ENCODE measurements at places on chromosomes 1 and 21.

DNA sequence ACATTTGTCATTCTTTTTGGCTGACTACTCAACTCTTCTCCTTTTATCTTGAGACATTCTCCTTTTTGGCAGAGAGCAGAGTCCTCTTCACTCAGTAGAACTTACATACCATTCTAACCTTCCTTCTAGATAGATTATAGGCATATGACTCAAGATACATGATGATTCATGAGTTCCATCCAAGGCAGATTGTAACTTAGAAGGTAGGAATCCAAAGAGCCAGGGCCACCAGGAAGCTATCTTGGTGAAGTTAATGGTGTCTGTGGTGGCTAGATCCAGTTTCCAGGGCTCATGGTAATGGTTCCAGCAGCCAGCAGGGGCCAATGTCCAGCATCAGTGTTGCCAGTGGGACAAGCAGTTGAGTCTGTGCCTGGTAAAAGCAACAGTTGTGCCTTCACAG lies 76.1 kb upstream of the KIAA0040 start:
- no peak for DNase-seq

DNA sequence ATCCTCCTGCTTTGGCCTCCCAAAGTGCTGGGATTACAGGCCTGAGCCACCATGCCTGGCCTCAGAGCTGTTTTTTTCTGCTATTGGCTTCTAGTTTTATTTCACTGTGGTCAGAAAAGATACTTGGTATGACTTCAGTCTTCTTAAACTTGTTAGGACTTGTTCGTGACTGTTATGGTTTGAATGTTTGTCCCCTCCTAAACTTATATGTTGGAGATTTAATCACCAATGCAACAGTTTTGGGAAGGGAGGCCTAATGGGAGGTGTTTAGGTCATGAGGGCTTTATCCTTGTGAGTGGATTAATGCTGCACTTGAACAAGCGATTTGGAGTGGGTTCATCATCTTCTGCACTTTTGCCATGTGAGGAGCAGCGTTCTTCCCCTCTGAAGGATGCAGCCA lies 24.5 kb upstream of the SOD1 start:
- DNase-seq: no peak

DNA sequence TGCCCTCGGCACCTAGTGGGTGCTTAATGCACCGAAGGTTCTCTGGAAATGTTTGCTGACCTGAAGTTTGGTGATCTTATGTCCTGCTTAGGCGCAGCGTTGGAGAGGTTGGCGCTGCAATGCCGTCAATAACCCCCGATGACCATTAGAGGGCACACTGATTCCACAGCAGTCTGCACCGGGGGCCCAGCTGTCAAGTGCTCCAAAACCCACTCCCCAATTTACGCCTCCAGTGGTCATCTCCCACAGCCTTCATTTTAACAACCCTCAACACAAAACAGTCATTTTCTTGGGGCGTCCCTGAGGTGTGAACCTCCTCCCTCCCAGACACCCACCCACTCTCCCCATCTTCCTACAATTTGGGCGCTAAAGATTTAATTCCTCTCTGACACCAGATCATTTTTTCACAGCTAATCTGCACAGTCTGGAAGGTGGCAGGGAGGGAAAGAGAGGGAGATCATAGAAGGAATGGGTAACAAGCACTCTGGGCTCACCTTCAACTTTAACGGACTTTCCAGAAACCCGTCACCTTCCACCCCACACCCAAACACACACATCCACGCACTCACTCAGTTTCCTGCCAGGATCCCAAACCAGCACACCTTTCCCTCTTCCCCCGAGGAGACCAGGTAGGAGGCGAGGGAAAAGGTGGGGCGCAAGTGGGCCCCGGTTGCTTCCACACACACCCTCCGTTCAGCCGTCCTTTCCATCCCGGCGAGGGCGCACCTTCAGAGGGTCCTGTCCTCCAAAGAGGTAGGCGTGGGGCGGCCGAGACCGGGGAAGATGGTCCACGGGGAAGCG lies 570 bp upstream of the NPR1 start:
- DNase-seq: no peak

DNA sequence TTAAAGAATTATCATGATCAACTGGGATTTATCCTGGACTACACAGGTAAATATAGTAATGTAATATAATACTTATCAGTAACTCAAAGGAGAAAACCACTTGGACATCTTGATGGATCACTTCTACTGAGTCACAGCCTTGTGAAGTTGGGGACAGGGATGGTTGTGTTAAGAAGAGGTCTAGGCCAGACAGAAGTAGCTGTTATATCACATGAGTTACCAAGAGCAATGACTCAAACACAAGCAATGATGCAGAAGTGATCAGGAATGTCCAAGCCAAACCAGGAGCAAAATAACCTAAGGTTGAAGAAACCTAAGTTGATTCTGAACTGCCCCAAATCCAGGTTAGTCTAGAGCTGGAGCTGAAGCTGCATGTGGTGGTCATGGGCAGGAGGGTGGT lies 424.5 kb upstream of the DAB1 start:
- DNase-seq: no peak

DNA sequence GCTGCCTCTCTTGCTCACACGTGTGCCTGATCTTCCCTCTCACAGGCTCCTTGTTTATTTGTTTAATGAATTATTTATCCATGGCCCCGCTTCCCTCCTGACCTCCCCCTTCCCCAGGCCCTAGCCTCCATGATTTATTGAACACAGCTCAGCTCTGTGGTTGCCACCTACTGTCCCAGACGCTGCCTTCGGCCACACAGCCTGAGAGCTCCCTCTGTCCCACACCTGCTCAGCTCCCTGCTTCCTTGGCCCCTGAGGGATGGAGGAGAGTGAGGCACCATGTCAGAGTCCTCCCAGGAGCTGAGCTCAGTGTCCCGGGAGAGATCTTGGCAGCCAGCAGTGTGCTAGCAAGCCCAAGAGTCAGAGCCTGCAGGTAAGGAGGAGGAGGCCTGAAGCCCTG lies 3.1 kb upstream of the EFNA3 start:
- DNase-seq: no peak

DNA sequence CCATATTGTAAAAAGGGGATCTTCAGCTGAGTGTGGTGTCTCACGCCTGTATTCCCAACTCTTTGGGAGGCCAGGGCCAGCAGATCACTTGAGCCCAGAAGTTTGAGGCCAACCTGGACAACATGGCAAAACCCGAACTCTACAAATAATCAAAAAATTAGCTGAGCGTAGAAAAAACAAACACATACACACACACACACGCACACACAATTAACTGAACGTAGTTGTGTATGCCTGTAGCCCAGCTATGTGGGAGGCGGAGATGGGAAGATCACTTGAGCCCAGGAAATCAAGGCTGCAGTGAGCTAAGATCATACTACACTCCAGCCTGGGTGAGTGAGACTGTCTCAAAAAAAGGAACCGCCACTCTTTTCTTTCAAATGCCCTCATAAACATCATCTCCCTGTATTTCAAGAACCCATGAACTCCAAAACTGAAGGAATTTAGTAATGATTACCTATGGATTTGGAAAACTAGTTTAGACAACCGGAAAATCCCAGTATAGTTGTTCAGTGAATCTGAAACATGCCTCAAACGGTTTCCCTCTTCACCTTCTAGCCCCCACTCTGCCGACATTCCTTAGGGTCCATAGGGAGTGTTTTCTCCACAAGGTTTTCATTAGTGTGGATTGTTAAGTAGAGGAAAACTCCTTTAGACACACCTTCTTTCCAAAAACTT lies 4.5 kb downstream of the TXNIP start:
- DNase-seq: no peak

DNA sequence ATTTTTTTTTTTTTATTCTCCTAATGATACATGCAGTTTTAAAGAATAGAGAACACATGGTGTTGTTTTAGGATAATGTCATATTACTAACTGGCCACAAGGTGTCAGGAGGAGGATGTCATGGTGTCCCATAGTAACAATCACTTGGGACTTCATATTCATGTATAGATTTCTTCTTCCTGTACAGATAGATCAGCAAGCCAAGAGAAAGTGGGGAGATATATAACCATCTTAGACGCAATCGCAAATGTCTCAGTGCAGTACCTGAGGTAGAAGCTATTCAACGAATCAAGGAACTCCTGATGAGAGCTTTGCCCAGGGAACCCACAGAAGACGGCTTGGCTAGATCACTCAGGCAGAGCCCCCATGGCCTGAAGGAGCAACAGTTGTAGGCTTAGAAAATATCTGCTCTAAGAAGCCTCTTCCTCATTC lies 12.3 kb downstream of the OR2T11 start:
- peak; percentile 42 for DNase-seq

DNA sequence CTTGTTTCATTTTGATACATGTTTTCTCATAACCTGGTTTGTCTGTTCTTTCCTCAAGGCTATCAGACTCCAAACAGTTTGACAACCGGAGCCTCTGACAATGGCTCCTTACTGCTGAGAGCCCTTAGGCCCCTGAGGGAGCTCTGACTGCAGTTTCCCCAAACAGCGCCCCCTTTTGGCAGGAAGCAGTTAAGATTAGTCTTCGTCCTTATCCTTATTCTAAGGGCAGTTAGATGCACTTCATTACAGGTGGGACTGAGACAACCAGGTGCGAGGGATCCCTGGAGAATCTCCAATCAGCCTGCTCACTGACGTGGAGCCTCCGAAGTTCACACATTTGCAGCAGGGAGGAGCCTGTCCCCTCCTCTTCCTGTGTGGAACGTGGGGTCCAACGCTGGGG lies 393.1 kb downstream of the BRINP3 start:
- DNase-seq: no peak

DNA sequence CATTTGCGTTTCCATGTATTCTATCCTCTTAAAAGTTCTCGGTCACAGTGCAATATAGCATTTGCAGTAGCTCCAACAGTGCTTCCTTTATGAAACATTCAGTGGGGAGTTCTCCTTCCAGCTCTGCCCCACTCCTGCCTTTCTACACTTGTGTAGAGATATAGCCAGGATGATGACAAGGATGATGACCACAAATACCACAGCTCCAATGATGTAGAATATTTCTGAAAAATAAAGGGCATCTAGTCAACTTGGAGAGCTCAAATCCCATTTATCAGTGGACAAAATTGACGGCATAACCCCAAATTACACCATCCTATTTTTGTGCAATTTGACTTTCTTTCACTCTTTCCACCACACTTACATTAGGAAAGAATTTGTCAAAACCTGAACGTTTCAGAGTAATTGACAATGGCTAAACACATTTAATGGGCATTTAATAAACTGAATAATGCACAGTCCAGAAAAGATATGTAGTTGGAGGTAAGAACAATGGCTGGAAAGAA lies 11.1 kb downstream of the F3 start:
- DNase-seq: no peak

DNA sequence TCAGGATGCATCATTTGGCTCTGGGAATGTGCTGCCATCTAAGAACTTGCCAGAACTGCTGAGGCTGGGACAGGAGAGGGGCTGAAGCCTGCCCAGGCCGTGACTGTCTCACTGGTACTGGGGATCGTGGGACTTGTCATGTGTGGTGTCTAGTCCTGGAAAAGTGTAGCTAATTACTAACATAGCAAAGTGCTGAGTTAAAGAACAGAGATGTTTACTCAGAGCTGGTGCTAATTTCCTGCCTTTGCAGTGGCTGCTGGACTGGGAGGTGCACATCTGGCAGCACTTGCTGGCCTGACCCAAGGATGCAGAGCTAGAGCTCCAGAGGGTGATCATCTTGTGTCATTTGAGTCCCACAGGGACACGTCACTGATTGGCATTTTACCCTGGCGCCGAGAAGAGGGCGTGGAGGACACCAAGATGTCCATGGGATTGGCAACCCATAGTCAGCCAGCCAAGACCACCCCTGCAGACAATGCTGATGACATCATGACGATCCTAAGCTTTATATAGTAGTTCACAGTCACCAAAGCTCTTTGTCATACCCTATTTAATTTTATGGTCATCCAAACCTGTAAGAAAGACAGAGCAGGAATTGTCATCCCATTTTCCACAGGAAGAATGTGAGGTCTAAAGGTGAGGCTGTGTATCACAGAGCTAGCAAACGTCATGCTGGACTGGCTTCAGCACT lies 110.1 kb upstream of the SLC44A3 start:
- DNase-seq: no peak
